ENCODE measurements at places on chromosomes 13 and 19.

DNA sequence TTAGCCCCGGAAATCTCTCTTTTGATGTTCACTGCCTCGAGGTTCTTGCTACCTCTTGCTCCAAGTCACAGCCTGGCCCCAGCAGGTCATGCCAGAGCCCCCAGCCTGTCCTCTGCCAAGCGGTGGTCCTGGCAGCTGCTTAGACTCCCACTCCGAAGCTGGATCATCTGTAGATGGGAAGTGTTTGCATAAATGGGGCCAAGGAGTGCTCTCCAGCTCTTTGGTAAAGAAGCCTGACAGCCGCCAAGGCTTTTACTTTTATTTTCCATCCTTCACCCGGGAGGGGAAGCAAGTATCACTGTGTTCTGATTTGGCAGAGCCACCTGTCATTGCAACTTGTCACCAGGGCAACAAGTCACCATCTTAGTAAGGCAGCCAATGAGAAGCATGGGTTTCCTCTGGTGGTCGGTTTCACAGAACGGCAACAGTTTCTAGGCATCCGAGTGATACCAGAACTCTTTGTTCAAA lies 10.6 kb upstream of the RETN start:
- DNase-seq: no peak

DNA sequence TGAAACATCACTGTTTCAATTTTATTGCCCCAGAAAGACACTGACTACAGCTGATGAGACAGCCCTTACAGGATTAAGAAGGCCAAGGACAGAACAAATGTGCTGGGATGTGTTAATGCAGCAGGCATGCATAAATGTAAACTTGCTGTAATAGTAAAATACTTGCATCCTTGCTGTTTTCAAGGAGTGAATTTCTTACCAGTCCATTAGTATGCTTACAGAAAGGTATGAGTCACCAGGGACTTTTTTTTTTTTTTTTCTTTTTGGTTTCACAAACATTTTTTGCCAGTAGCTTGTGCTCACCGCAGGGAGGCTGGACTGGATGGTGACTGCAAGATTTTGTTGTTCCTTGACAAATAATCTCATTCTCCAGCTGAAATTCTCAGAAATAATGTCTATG lies 55.1 kb downstream of the GPR180 start:
- DNase-seq: no peak

DNA sequence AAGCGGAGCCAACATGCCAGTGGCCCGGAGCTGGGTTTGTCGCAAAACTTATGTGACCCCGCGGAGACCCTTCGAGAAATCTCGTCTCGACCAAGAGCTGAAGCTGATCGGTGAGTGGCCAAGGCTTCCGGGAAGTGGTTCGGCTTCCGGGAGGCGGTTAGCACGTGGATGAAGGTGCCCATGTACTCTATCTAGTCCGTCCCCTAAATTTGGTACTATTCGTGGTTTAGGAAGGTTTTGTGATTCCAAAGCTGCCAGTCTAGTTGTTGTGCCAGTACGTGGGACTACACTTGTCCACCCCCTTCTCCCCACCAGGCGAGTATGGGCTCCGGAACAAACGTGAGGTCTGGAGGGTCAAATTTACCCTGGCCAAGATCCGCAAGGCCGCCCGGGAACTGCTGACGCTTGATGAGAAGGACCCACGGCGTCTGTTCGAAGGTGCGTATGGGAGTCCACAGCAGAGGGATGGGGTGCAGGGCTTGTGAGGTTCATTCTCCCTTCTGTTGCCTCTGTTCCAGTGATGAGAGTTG lies 579 bp downstream of the RPS9 start:
- no peak for DNase-seq

GRCh38 chr19:5205381-5205780 lies 135.2 kb downstream of the PTPRS start:
- no peak for DNase-seq

GRCh38 chr13:50699874-50700663 lies 143.4 kb downstream of the DLEU7 start:
- DNase-seq: no peak

DNA sequence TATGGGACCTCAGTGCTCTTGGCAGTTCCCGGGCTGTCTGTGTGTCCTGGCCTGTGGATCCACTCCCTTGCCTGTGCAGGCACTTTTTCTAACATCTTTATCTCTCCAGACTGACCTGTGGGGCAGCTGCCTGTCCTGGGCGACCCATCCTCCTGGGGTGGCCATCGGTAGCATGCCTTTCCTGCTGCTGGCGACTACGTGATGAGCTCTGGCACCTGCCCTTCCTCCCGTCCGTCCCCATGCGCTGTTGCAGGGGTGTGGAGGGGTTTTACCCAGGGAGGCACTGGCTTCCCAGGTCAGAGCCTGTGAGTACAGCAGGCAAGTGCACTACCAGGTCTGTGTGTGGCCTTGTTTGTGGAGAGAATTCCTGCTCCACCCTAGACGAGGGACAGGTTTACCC lies 93.3 kb downstream of the KDM4B start:
- DNase-seq: no peak

GRCh38 chr19:16370641-16371391 lies 46.2 kb downstream of the KLF2 start:
- DNase-seq: no peak
